GM12892 (cell line): ENCODE measurements at places on chromosomes 3 and 15.

DNA sequence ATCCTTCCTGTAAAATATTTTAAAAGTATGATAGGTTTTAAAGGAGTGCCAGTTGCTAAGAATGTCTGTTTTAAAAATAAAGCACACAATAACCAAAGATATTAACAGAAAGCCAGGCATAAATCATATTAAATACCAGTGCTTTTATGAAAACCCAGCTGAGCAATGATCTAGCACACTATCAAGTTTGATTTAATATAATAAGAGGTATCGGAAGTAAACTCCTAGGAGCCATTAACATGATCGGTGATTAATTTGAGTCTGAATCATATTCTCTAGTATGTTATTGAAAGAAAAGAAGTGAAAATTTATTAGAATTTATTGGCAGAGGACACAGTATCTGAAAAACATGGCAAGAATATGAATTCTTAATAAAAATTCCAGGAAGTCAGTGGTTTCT lies 91.7 kb downstream of the SPATA16 start:
- no peak for DNase-seq

- DNase-seq = no peak
Measured at GRCh38 chr15:59322056-59322759, 50.5 kb downstream of the MYO1E start.

DNA sequence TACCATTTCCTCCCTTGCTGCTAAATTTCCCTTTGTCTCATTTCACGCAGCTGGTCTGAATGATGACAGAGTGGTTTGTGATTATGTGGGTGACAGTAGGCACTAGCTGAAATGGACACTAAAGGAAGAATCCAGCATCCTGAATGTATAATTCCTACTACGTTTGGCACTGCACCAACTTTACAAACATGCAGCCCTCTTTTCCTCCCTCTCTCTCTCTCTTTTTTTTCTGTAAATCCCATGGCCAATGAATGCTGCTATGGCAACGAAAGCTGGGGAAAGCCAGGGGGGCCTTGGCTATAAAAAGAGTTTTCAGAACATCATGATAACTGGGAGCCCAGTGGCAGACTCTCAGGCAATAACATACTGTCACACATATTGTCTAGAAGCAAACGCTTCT lies 367.2 kb upstream of the AGTR1 start:
- DNase-seq = no peak

GRCh38 chr3:126419886-126420786 lies 25.4 kb downstream of the CFAP100 start:
- no peak for DNase-seq

DNA sequence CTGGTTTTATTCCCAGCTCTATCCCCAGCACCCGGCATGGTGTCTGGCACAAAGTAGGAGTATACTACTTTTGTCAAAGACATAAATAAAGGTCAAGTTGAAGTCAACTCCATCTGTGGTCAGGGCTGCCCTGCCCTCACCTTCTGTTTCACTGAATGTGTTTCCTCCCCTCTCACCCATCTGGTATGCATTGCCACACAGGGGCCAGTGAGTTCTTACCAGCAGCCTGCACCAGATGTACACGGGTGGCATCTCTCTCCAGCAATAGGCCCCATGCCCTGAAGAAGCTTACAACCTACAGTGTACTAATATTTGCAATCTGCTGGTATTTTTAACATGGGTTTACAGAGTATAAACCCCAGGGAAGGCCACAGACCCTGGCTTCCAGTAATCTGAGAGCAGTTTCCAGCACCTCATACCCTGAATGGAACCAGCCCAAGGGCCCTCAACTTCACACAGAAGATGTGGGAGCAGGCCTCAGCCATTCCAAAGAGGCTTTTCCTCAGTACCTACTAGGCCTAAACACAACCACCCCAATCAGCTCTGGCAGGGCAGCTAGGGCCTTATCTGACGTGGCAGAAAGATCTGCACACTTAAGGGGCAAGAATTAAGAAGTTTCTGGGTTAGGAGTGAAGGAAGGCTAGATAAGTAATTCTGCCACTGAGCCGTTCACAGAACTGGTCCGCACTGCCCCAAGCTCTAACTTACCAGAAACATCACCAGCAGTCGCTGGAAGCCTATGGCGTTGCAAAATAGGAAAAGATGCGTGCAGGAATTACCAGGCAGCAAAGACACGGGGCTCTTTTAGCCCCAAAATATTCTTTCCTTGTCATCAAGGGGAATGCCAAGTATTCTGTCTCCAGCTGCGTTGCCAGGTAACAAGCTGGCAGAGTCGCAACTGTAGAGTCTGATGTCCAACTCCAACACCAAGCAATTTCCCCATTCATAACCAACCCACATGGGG lies 2.1 kb downstream of the IDH2 start:
- DNase-seq = no peak

DNA sequence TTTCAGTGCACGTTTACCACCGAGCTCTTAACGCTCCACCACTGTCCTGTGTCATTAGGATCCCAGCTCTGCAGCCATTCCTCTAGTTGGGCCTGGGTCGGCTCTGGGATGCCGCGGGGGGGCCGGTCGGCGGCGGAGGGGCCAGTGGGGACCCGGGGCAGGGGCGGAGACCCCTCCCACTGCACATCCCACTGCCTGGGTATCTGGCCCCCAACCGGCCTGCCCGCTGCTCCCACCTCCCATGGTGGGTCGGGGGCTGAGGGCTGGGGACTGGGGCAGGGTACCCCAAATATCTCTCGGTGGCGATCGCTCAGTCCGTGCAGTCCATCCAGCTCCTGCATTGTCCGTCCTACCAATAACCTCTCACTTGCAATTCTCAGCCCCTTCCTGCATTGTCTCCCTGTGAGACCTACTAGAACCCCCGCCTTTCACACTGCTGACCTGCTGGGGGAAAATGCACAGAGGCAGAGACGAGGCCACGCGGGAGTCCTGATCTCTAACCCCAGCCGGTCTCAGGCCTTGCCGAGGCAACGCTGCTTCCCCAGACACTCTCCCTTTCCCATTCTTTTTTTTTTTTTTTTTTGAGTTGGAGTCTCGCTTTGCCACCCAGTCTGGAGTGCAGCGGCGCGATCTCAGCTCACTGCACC lies 24.0 kb upstream of the MUC20 start:
- no peak for DNase-seq

DNA sequence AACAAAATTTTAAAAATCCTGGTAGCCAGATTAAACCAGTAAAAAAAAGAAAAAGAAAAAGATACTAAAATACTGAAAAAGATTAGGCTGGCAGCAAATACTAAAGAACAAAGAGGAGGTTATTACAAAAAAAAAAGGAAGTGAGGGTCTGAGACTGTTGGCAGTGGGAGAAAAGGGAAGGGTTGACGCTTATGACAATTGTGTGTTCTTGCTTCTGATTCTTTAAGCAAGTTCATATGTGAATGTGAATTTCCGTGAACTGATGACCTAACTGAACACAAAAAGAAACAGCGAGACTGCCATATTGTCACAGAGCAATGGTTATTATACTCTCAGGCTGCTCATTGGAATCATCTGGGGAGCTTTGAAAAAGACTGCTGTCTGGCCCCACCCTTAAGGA lies 56.5 kb downstream of the ATP13A4 start:
- DNase-seq = no peak

GRCh38 chr3:73604451-73604850 lies 20.3 kb downstream of the PDZRN3 start:
- DNase-seq = no peak

DNA sequence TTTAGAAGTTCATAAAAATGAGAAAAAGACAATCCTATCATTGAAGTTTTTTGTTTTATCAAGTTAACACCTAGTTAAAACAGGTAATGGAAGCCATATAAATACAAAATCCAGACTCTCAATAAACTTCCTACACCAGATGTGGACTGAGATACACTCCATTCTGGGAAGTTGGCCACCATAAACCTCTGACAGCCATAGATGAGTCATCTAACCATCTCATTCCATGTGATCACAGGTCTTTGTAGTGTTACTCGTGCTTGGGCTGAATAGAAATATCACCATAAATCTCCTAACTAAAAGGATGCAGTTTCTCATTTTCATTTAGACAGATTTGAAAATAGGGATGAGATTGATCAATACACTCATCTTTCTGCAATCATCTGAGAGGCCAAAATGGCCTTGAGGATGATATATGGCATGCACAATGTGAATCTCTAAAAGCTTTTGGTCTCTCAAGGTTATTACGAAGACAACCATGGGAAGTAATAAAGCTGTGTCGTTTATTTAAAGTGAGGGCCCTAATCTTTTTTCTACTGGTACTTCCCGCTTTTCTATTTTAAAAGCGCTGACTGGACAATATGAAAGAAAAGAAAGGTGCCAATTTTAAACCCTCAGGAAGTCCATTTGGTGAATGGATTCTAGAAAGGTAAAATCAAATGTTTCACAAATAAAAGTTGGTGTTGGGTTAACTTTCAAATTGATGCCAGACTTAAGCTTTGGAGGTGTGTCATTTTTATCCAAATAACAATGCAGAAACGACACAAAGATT lies 155.5 kb downstream of the POLR2M start:
- DNase-seq = no peak

DNA sequence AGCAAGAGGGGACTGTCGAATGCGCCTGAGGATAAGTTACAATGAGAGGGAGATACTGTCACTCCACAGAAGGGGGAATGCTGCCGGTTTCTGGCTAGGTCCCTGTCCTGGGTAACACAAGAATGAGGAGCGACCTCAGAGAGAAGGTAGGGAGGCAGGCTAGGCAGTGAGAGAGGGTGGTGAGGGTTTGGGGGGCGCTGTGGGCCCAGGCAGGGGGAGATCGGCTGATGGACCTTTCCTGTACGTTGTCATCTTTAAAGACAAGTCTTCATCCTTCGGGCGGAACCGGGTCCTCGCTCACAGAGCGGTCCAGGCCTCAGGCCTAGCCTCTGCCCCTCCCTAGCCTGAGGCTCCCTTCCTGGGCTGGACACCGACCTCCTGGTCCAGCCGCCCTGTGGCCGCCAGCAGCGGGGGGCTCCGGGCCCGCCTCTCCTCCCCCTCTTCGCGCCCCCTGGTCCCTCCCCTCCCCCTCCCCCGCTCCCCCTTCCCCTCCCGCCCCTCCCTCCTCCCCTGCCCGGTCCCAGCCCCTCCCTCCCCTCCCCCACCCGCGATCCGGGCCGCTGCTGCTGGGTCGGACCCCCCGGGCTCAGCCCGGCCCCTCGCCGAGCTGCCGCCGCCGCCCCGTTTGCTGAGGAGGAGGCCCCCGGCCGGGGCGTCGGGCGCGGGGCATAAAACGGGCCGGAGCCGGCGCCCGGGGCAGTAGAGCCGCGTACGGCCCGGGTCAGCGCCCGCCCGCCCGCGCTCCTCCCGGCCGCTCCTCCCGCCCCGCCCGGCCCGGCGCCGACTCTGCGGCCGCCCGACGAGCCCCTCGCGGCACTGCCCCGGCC lies at the start of gene CHRD:
TSS of gene CHRD (plus strand) at position 697 of the 827 bp plus-strand sequence. CDS start 265 bp downstream, outside the sequence.
- DNase-seq = no peak

GRCh38 chr3:36923523-36923943 lies 21.3 kb downstream of the TRANK1 start:
- DNase-seq = no peak

DNA sequence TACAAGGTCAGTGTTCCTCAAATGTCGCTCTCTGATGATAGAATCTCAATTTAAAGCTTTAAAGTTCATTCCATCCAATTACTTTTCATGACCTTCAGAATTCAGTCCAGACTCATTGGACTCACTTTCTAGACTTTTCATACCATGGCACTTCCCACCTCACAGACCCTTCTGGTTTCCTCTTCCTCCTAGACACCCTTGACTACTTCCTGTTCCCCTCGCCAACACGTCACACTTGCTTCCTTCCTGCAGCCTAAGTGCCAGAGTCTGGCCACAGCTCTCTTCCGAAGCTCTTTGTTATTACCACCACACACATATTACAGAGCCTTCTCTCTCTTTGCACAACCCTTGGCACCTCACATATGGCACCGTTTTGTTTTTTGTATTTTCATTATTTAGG lies 59.1 kb upstream of the UMPS start:
- no peak for DNase-seq
